ENCODE measurements at places on chromosomes 7 and 10.

DNA sequence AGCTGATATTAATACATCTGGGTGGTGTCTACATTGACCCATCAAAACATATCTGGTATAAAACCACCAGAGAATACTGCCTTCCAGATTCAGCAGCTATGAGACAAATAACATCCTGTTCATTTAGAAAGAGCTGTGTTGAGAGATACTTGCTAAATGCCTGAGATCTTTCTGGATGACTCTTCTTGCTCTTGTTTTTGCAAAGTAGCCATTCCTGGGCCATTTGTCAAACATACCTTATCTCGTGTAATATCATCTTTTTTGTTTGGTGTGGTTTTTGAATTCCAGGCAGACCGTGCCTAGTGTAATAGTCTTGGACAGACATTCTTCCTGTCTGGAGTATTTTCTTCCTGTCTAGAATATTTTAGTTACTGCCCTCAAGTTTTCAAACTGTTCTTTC lies 74.7 kb upstream of the PRR15 start:
- DNase-seq: no peak

GRCh38 chr7:134396031-134396430 lies 62.9 kb downstream of the AKR1B1 start:
- no peak for DNase-seq

DNA sequence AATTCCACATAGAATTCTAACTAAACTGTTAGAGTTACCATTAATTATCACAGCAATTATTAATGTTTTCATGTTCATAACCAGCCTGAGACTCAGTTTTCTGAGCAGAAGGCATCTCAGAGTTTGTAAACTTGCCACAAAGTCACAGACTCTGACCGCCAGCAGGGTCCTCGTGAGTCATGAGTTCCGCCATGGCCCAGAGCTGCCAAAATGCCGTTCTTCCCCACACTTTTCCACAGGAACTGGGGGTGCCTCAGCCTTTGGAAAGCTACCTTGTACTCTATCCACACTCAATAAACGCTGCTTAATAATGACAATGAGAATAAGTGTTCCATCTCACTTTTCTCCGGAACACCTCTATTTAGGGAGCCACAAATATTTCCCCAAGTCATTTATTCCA lies 22.1 kb upstream of the INHBA start:
- no peak for DNase-seq

DNA sequence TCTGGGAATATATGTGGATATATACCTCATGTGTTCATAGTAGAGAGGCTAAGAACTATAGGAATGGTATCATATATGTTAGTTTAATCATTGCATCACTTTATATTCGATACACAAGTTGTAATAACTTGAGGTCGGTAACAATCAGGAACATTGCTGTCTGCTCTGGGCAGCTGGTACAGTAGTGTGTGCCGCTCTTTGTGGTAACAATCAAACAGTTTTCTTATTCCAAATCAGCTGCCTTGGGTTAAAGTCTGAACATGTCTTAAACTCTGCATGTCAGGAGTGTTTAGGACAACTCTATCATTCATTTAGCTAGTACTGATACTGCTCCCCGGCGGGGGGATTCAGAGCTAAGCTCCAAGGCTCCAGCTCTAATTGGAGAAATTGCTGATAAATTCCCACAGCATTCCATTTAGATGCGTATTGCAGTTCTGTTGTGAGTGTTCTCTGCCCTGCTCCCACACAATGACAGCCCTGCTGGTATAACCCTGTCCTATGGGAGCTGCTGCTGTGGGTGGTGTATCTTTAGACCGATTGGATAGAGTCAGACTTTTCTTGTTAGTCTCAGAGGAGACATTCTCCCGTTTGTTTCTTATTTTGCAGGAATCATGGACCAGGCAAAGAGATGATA lies 707.5 kb upstream of the FZD8 start:
- DNase-seq: no peak

GRCh38 chr7:151934584-151934983 lies 21.7 kb upstream of the GALNTL5 start:
- DNase-seq: no peak

DNA sequence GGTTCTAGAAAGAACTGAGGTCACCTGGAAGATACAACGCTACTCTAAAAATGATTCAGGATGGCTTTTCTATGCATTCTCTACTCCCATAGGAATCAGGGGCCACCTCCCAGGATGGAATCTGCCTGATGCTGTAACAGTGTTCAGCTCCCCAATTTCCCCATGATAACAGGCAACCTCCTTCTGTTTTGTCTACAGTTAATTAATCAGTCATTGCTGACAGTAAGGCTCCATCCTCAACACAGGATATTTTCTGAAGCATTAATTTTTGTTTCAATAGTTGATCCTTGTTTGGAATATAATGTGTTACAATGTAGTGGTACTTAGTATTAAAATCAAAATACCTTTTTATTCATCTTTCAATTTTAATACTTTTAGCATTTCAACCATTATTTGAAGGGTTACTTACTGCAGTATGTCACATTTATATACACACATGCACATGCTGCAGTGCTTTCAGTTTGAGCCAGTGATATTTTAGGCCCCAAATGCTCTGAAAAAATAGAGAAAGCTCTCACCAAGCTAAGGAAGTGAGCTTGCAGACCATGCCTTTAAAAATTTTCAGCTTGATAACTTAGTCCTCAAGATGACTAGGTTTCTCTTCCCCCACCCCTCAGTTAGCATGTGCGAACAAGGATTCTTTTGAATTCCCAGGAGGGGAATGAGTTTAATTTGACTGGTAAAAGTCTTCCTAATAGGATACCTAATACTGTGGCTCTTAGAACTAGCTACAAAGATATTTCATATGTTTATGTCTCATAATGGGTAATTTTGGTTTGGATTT lies 592 bp upstream of the PIK3CG start:
- DNase-seq: no peak

DNA sequence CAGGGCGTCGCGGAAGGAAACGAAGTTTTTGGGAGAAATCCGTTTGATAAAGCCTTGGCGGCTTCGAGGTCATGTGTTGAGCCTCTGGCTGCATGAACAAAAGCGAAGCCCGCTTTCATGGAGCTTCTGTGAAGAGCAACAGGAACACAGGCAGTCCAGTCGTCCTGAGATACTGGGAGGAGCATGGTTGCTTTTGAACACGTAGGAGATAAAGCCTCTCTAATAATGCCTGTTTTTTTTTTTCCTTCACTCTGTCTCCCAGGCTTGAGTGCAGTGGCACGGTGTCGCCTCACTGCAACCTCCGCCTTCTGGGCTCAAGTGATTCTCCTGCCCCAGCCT lies 473 bp upstream of the ZNF32 start:
- no peak for DNase-seq

- no peak for DNase-seq
These were observed 75.4 kb downstream of the ADARB2 start for GRCh38 chr10:1661859-1662437.

- no peak for DNase-seq
These were observed 86.2 kb downstream of the SLC16A9 start for GRCh38 chr10:59623133-59624121.

DNA sequence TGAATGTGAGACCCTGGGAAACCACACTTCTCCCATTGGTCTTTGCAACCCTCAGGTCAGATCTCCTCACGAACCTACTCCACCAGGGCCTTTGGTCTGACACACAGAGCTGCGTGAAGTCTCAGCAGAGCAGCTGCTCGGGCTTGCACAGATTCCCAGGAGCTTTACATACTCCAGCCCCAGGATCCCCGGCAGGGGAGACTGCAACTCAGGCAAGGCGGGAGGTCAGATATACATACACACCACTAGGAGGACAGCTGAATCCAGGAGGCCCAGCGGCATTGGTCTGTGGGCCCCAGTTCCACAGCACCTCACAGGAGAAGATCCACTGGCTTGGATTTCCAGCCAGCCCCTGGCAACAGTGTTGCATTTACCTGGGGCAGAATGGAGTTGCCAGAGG lies 239.2 kb downstream of the GPAM start:
- DNase-seq: no peak

GRCh38 chr10:77925795-77926565 lies 575 bp downstream of the DLG5 start:
- no peak for DNase-seq

DNA sequence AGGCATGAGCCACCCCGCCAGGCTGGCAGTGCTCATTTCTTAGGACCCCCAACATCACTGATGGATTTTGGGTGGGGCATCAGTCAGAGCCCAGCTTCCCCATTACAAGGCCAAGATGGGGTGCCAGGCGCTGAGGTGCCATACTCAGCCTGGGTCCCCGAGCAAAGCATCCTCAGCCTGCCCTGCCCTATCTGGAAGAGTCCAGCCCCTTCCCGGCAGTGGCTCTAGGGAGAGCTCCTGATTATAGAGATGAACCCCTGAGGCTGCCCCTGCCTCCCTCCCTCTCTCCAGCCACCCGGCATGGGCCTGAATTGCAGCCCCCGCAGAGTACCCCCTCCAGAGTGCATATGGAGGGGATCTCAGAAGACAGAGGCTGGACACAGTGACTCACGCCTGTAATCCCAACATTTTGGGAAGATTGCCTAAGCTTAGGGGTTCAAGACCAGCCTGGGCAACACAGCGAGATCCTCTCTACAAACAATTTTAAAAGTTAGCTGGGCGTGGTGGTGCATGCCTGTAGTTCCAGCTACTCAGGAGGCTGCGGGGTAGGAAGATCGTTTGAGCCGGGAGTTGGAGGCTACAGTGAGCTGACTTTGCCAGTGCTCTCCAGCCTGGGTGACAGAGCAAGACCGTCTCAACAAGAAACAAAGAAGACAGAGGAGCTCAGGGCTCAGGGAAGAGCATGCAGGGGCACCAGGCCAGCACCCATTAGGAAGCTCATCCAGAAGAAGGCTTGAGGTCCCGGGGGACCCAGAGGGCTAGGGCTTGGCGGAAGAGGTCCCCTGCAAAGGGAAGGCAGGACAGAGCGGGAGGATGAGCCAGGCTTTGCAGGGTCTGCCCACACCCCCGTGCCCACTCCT lies 13.3 kb downstream of the LAT2 start:
- DNase-seq: peak; percentile 57

DNA sequence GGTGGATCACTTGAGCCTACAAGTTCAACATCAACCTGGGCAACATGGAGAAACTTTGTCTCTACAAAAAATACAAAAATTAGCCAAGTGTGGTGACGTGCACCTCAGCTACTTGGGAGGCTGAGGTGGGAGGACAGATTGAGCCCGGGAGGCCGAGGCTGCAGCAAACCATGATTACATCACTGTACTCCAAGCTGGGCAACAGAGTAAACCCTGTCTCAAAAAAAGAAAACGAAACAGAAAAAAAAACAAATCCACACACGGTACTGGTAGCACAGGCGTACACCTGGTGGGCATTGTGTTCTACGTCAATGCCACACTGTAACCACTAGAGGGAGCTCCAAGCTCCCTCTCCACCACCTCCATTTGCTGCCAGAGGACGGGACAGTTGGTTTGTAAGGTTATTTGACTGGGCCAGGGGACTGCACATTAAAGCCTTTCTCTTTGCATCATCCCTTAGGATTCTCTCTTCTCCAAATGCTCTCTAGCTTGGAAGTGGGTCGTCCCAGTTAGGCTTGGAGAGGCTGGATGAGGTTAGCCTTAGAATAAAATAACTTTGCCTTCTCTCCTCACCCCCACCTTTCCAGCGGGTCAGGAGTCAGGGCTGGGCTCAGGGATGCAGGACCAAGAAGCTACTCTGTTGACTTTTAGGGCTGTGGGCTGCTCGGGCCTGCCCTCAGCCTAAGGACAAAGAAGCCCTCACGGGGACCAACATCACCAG lies 130.8 kb downstream of the SORBS1 start:
- no peak for DNase-seq

- no peak for DNase-seq
These were observed 142.8 kb downstream of the ADK start for GRCh38 chr10:74293686-74294371.

- DNase-seq: no peak
These were observed 29.9 kb upstream of the DDX50 start for GRCh38 chr10:68871105-68871711.

GRCh38 chr10:77105761-77106221 lies 531.8 kb downstream of the KCNMA1 start:
- no peak for DNase-seq

DNA sequence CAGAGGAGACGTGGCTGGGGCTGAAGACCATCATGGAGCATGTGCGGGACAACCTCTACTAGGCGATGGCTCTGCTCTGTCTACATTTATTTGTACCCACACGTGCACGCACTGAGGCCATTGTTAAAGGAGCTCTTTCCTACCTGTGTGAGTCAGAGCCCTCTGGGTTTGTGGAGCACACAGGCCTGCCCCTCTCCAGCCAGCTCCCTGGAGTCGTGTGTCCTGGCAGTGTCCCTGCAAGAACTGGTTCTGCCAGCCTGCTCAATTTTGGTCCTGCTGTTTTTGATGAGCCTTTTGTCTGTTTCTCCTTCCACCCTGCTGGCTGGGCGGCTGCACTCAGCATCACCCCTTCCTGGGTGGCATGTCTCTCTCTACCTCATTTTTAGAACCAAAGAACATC lies 22.0 kb upstream of the CPA5 start:
- DNase-seq: no peak

- DNase-seq: no peak
These were observed 349.5 kb upstream of the NFE2L3 start for GRCh38 chr7:25802473-25802872.

GRCh38 chr7:911791-912480 lies 35.6 kb downstream of the GET4 start:
- DNase-seq: no peak

DNA sequence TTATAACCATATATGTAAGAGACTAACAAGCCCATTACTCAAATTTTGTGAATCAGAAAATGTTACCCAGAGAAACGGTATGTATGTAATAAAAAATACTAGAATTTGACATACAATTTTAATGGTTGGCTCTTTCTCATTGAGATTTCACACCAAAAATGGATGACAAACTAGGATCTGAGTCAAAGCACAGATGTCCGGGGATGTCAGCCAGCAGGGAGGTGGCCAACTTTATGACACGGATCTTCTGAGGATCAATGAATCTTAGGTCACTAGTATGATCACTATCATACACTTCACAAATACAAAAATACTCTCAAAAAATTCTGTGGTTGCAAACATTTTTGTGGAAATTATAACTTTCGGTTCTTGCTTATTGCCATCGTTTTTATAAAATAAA lies 173.5 kb upstream of the NFE2L3 start:
- DNase-seq: no peak

- no peak for DNase-seq
These were observed 31.5 kb downstream of the BLVRA start for GRCh38 chr7:43790006-43790405.

- no peak for DNase-seq
These were observed 7.9 kb upstream of the XPNPEP1 start for GRCh38 chr10:109931163-109931562.

GRCh38 chr7:13036256-13036780 lies 348.9 kb downstream of the ARL4A start:
- no peak for DNase-seq

GRCh38 chr10:97836446-97836845 lies 13.2 kb upstream of the GOLGA7B start:
- DNase-seq: no peak

DNA sequence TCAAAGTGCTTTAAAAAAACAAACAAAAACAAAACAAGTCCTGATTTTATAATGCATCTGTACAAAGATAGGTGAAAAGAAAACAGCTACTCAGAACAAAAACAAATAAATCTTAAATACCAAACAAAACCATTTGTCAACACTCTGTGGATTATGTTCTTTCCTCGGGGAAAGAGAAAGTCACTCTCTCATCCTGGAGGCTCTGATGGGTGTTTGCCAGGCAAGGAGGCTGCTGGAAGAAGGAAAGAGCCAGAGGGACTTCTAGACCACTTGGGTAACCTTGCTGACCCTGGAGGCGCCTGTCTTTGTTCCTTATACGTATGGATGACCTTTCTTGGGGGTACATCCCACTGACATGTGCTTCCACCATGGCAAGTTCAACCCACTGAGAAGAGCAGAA lies 92.8 kb downstream of the ZRANB1 start:
- no peak for DNase-seq

Measured in Right ventricle myocardium inferior (tissue), 1 donor.